ENCODE measurements at places on chromosomes 3 and 15.

DNA sequence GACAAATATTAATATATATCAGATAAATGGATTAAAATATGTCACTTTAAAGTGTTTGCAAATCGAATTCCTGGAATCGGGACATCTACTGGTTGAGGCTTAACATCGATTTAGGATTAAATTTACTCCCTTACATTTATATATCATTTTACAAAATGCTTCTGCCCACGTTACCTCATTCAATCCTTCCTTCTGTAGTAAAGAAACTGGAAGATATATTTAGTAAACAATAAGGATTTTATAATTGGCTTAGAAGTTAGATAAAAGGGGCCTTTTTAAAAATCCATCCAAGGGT lies 1.3 kb downstream of the CLPX start:
- no peak for DNase-seq

GRCh38 chr15:50484781-50485180 lies 60.6 kb downstream of the USP8 start:
- DNase-seq, result no peak

- no peak for DNase-seq
These were observed 36.3 kb upstream of the UTS2B start for GRCh38 chr3:191366675-191367074.

DNA sequence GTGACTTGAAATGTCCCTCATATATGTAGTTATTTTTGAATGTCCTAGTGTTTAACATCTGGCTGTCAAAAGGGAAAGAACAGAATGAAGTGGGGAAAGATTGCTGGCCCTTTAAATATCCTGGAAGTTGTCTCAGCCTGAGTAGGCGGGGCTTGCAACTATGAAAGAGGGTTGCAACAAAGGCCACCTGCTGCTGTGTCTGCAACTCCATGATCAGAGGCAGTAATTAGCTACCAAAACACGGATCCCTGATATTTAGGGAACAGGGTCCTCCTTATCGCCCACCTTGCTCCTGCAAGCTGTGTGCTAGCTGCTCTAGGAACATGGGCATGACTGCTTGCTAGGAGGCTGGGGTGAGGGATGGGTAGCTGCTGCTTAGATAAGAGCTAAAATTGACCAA lies 100.2 kb upstream of the CFAP20DC start:
- DNase-seq, result no peak

GRCh38 chr3:32018757-32019564 lies 37.4 kb downstream of the ZNF860 start:
- DNase-seq, result no peak

- DNase-seq, result no peak
These were observed 11.2 kb upstream of the LIPC start for GRCh38 chr15:58420579-58421043.

GRCh38 chr3:16508243-16508578 lies 5.3 kb downstream of the RFTN1 start:
- no peak for DNase-seq

DNA sequence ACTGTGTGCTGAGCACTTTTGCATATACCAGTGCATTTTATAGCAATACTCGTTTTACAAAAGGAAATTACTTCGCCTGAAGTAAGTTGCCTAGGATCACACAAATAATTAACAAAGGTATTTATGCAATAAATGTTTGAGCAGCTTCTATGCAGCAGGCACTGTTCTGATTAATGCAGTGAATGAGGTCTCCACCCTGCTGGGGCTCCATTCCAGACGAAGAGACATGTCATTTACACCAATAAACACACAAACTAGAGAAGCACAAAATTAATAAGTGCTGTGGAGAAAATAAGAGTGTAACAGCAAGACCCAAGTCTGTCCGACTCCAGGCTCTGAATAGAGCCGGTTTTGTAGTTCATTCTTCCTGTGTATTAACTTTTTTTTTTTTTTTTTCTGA lies 17.5 kb downstream of the NOX5 start:
- no peak for DNase-seq

- no peak for DNase-seq
These were observed 416.6 kb upstream of the WNT5A start for GRCh38 chr3:55903680-55904079.

- DNase-seq, result no peak
These were observed 55.0 kb downstream of the TMEM212 start for GRCh38 chr3:171898192-171898591.

- no peak for DNase-seq
These were observed 17.2 kb upstream of the ABHD10 start for GRCh38 chr3:111961461-111962164.

GRCh38 chr15:60523056-60523455 lies 44.1 kb upstream of the ICE2 start:
- no peak for DNase-seq

GRCh38 chr15:96005906-96006305 lies 324.6 kb upstream of the NR2F2 start:
- no peak for DNase-seq

- no peak for DNase-seq
These were observed 2.2 kb downstream of the NR2F2 start for GRCh38 chr15:96332637-96333121.

DNA sequence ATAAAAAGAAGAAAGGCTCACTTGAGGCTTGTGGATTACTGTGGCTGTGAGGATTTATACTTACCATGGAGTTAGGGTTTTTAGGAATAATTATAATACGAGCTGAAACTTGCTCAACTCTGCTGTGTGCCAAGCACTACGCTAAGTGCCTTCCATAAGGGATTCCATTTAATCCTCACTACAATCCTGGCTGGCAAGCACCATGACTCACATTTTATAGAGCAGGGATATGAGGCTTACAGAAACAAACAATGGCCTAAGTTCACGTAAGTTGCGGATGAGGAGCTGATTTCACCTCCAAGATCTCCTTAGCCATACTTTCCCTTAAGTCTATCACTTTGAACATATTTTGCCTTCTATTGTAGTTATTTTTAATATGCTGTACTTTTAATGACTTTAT lies 43.9 kb upstream of the ARL8B start:
- no peak for DNase-seq

DNA sequence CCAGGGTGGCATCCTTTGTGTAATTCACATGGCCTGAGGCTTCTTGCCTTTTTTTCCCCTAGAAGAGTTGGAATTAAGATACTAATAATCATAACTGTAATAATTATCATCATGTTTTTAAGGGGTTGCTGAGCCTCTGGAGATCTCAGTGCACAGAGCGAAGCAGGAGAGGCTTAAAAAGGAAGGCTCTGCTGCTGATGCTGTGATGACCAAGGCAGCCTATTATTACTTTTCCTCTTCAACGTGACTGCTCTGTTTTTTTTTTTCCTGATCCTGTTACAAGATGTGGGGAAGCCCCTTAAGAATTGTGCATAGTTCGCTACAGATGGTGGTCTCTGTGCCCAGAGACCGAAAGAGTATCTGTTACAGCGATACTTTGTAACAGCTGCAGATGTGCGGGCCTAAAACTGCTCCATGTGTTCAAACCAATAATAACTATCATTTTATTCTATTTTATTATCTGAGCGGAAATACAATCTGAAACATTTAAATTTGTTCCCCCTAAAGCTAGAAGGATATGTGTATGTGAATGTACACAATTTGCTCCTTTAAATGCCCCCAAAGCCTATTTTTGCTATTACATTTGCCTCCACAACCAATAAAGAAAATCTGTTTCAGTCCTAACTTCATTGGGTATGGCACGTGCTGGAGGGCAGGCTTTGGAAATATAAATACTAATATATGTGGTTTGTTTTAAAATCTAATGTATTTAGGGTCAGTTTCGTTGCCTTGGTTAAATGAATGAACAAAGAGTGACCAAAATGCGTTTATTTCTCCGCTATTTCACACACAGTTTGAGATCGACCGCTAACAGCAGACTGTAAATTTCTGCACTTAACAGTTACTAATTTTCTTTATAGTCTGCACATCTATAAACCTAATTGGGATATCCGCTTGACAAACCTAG lies 4.6 kb downstream of the SHOX2 start:
- no peak for DNase-seq

- no peak for DNase-seq
These were observed 189.8 kb downstream of the RYR3 start for GRCh38 chr15:33500432-33501195.

DNA sequence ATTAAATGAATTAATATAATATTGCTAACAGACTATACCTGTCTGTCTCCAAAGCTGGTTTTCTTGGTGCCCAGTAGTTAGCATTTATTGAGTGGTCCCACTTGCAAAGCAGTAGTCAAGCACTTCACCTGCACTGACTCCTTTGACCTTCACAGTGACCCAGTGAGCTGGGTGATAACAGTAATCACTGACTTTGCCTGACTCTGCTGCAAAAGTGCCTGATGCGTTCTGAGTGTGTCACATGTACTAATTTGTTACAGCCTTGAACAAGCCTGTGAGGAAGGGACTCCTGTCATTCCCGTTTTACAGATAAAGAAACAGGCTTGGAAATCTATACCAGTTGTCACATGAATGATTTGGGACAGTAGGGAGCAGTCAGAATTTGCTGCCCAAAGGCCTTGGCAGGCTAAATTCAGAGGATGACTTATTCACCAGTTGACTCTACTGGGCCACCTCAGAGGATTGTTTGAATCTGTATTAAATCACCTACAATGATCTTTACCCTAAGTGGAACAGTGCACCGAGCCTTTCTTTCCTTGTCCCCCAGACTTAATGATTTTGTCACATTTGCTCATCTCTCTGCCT lies 116.6 kb upstream of the PLXNA1 start:
- no peak for DNase-seq

DNA sequence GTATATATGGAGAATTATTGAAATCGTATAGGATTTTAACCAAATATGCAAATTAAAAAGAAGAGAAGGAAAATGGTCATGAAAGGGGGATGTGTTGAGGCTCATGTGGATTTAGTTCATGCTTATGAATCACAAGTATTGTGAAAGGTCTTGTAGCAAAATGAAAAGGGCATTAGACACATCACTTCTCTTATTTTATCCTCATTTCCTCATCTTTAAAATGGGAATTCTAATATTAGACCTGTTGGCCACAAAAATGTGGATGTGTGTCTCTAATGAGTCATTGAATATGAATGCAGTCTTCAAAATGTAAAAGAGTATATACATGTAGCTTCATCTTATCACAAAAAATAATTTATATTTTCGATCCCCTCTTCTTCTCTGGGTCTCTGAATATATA lies 14.9 kb upstream of the ALCAM start:
- DNase-seq, result no peak

DNA sequence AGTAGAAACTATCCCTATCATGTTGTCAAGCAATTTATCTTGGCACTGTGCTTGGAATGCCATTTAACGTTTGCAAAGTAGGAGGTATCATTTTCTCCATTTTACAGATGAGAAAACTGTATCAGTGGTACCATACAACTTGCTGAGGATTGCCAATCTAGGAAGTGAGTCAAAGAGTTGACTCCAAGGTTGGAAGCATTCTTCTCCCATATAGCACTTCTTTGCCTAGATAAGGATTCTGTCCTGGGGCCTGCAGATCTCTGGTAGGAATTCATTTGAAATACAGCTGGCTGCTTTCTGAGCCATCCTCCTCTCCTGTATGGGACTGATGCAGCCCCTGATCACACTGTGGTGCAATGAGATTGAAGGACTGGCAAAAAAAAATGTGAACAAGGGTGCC lies 170.2 kb downstream of the ALDH1A2 start:
- no peak for DNase-seq

GRCh38 chr15:41811432-41812195 lies 16.3 kb upstream of the JMJD7 start:
- peak; percentile 62 for DNase-seq

DNA sequence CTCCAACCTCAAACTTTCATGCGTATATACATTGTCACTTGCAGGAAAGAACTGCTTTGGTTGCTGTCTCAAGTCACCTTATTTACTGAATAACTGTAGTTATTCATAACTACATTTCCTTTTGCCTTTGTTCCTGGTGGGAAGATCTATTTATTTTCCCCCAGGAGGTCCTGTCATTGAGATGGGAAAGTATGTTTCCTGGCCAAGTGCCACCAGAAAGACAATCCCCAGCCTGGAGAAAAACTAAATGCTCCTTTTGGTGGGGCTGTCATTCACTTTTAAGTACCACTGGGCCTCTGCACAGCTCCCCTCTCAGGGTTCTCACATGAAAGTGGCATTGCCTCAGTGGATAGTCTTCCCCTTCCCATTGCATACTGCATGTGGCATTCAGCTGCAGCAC lies 59.8 kb downstream of the LRRC3B start:
- no peak for DNase-seq

- DNase-seq, result no peak
These were observed 931.9 kb downstream of the IGSF11 start for GRCh38 chr3:118102737-118103136.

DNA sequence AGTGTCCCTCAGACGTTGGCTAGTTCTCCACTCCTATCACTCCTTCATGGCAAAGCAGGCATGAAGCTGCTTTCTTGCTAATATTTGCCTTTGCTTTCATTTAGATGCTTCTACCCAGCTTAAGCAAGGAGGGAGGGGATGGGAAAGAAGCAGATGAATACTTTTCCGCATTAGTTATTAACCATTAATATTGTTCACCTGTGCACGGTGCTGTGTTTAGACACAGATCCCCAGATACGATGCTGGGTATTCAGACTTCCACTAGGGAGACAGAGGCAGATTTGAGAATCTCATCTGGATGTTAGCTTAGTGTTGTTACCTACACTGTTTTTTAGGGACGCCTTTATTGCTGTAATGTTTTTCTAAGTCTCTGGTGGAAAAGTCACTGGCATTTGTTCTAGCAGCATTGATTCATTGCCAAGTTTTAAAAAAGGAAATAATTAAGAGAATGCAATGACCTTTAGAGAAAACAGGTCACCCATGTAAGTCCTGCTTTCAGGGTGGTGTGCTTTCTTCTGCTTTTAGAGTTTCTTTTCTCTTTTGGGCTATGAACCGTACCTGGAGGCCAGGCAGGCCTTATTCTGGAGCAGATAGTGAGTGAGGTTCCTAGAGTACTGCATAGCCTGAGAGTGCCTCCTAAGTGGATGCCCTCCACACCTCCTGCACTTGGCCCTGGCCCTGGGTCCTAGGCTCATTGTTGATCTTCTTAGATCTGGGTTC lies 55.5 kb downstream of the MYZAP start:
- DNase-seq, result no peak

DNA sequence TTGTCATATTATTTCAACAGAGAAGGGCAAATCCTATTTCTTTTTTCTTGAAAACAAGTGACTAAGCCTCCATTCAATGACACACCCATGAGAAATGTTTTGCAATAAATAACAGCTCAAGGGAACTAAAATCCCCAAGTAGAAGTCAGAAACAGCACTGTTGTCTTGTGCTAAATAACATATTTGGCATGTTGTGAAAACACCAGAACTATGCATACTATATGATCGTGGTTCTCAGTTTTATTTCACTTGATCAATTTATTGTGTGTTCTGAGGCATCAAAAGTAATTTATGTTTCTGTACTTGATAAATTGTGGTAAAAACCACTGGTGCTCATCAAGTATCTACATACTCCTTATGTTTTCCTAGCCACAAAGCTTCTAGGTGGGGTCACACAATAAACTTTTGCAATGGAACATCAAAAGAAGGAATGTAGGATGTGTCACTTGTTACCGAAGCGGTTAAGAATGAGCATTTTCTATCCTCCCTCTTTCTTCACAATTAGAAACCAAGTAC lies 691.7 kb upstream of the CBLB start:
- no peak for DNase-seq

GRCh38 chr15:23073890-23074646 lies 34.7 kb upstream of the TUBGCP5 start:
- no peak for DNase-seq

- no peak for DNase-seq
These were observed 3.0 kb downstream of the MEF2A start for GRCh38 chr15:99568625-99569352.
